ENCODE measurements at places on chromosomes 4 and X.

- DNase-seq: no peak
These were observed 115.9 kb downstream of the CPZ start for GRCh38 chr4:8708401-8709021.

DNA sequence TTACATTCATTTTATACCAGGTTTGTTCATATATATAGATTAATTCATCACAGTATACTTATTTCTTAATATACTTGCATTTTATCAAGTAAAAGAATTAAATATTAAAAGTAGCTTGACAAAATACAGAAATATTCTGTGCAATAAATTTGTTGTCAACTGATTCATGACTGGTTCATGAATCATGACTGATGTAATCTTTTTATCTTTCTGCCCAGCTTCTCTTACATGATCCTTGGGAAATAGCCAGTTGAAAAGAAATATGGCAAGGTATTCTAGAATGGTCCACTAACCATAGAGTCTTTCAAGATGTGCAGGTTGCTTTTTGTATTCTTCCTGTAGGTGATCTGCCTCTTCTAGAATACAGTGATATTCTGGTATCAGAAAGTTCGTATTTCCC, 4.2 kb upstream of the CCNA2 start:
- DNase-seq: no peak

DNA sequence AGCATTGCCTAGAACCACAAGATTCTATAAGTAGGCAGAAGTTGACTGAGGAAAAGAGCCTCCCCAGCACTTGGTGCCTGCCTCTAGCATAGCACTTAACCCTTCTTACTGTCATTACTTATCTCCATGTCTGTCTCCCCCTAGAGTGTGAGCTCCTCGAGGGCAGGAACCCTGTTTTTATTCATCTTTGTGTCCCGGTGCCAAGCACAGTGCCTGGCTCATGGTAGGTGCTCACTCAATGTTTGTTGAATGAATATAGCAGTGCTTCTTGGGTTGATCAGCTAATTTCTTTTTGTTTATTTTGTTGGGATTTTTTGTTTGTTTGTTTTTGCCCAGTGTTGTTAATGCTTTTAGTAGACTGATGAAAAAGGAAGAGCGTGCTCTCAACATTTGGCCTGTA, 30.3 kb downstream of the KLF3 start:
- no peak for DNase-seq

DNA sequence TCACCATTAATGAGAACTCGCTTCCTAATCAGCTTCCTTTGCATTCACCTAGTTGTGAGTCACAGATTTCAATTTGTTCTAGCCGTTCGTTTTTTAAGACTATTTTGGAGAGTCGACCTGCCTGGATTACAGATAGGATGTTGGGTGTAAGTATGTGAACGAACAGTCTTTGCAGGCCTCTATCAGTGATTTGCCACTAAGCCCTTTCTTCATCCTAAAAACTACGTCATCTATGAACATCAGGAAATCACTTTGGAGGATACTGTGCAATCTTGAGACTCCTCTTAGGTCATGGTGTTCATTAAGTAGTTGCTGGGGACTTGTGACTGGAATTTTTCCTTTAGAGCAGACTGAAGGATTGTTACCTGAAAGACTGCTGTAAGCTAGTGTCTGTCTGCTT, 1.1 kb downstream of the POLA1 start:
- no peak for DNase-seq

DNA sequence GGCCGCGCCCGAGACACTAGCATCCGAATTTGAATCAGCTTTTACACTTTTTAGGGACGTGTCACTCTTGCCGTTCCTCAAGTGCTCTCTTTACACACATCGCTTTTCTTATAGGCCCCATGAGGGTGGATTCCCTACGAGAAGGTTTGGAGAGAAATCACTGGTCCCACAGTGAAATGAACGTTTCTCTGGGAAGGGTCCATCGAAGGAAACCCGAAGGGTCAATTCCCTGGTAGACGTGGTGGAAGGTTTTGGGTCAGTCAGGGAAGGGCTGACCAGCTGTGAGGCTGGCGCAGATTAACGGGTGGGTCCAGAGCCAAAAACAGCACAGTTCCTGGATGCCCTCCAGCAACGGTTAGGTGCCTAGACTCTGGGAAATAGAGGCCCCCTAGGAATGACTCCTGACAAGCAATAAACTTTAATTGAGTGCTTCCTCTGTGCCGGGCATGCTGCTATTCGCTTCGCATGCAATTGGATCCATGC, 35.9 kb downstream of the ETDC start:
- no peak for DNase-seq

DNA sequence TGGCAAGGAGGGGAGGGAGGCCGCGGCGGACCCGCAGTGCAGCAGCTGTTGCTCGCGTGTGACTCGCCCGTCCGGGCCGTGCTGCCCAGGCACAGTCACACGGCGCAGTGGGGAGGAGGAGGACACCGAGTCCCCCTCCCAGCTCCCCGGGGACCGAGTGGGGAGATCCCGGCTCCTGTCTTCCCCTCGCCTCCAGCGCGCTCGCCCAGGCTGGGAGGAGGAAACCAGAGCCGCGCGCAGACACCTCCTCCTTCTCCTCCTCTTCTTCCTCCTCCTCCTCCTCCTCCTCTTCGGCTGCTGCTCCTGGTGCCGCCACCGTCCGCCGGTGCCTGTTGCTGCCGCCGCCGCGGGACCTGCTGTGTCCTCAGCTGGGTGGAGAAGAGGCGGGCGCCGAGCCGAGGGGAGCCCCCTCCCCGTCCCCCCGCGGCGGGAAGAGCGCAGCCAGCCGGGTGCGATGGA, at the start of gene TBC1D1:
Gene TBC1D1 (plus strand): TSS at position 284 of the 459 bp plus-strand sequence. CDS start 11,012 bp downstream, outside the sequence.
- DNase-seq: peak; percentile 8
